CD4-positive, alpha-beta T cell (primary cell): ENCODE measurements at places on chromosomes 4 and X. TPM values are rescaled to one million over a fixed set of nuclear protein-coding genes. Genes with fewer than 3 reads are reported as not detected.

Gene TEX11
- total RNA-seq: not detected

- no peaks in the 10 kb centered on the region for H3K27me3 ChIP-seq
- H3K36me3 ChIP-seq: no peaks in the 10 kb centered on the region
- no peak overlapping the region for H3K27ac ChIP-seq
- DNase-seq: no peak
These were observed 64.6 kb downstream of the ANAPC4 start for GRCh38 chr4:25441519-25442117.

DNA sequence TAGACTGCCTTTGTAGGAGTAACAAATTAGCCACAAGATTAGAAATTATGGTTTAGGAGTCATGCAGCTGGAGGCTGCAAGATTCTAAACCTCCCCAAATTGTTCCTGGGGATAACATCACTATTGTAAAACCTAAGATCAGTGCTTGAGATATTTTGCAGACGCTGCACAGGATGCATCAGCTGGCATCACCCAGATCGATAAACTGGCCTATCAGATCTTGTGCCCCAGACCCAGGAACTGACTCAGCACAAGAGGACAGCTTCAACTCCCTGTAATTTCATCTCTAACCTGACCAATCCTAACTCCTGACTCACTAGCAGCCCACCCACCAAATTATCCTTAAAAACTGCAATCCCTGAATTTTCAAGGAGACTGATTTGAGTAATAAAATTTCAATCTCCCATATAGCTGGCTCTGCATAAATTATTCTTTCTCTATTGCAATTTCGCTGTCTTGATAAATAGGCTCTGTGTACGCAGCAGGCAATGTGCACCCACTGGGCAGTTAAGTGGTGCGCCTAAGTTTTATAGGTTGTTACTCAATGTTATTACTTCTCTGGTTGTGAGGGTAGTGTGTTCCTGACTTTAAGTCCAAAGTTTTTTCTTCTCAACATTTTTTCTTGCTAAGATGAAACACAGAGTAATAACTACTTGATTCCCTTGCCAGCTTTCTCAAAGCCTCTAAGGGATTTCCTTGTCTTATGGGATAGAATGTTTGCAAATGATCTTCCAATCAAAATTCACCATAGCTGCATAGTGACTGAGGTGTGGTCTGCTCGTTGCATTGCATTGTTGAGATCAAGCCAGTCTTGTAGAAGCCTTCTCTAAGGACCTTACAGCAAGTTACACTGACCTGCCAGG, 312.3 kb upstream of the DKK2 start:
- no peak overlapping the region for H3K27ac ChIP-seq
- no peaks in the 10 kb centered on the region for H3K4me1 ChIP-seq
- no peak for DNase-seq
- H3K4me3 ChIP-seq: no peak overlapping the region
- no peaks in the 10 kb centered on the region for H3K36me3 ChIP-seq

DNA sequence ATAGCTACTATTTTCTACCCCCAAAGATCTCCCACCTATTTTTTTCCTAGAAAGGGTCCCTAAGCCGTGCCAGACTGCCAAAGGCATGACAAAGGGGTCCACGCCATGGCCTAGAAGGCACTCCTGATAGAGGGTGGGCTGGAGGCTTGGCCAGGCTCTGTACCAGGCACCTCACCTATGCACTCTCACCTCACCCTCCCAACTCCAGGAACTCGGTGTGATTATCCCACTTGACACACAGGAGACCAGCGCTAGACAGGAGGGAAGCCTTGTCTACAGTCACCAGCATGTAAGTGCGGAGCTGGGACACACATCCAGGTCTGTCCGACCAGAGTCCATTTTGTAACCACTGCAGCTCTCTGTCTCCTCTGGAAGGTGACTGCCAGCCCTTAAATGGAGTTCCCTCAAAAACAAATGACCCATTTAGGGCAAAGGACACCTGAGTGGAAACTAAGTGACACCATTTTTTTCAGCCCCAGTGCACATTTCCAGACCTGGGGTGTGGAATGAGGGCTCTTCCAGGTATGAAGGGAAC, 106.4 kb downstream of the RTL5 start:
- peaks cover 21% of the 10 kb centered on the region for H3K4me1 ChIP-seq
- no peak overlapping the region for H3K27ac ChIP-seq
- no peaks in the 10 kb centered on the region for H3K27me3 ChIP-seq
- H3K36me3 ChIP-seq: no peaks in the 10 kb centered on the region
- H3K4me3 ChIP-seq: no peak overlapping the region
- DNase-seq: no peak

DNA sequence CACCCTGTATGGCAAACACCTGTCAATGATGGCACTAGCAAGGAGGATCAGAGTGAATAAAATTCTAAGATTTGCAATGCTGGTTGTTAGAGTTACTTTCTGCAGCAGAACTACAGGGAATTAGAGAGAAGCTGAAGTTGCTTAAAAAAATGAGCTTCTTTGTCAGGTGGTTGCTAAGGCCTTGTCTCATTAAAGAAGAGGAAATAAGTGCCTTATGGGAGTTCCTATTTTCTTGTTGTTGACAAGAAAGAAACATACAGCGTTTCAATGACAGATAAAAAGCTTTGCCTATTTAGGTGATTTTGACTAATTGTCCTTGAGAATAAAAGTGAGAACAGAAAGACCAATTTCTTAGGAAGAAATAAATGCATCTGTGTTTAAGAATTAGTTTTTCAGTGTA, 106.0 kb upstream of the ARHGAP24 start:
- no peaks in the 10 kb centered on the region for H3K4me1 ChIP-seq
- DNase-seq: no peak
- no peaks in the 10 kb centered on the region for H3K27me3 ChIP-seq
- no peaks in the 10 kb centered on the region for H3K36me3 ChIP-seq

Gene AADAT
- total RNA-seq: not detected

- no peaks in the 10 kb centered on the region for H3K36me3 ChIP-seq
- H3K27ac ChIP-seq: no peak overlapping the region
- no peaks in the 10 kb centered on the region for H3K27me3 ChIP-seq
- H3K4me3 ChIP-seq: no peak overlapping the region
- no peak for DNase-seq
- no peaks in the 10 kb centered on the region for H3K4me1 ChIP-seq
These were observed 412.5 kb upstream of the KLHL4 start for GRCh38 chrX:87105131-87105530.

- no peaks in the 10 kb centered on the region for H3K4me1 ChIP-seq
- H3K27ac ChIP-seq: no peak overlapping the region
- H3K4me3 ChIP-seq: no peak overlapping the region
- H3K36me3 ChIP-seq: peaks cover 65% of the 10 kb centered on the region
- no peaks in the 10 kb centered on the region for H3K27me3 ChIP-seq
These were observed 9.1 kb downstream of the LAMTOR3 start for GRCh38 chr4:99885063-99885664.

DNA sequence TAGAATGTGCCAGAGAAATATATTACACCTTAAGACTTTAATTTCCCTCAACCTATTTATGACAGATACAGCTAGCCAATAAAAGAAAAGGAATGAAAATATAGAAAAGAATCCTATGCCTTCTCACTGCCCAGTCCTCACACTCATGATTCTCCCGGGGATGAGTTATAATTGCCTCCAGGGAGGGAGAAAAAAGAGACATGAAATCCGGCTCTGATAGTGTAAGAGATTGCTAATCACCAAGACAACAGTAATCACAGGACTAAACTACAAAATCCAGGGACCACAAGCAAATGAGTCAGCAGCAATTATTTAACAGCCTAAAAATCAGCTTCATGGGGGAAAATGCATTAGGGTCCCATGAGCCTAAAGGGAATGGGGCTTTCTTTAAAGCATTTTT, 95.9 kb upstream of the DUSP21 start:
- no peak overlapping the region for H3K27ac ChIP-seq
- no peak for DNase-seq
- H3K4me3 ChIP-seq: no peak overlapping the region
- H3K27me3 ChIP-seq: no peaks in the 10 kb centered on the region
- no peaks in the 10 kb centered on the region for H3K4me1 ChIP-seq
- H3K36me3 ChIP-seq: no peaks in the 10 kb centered on the region

GRCh38 chr4:128840711-128841318, 31.3 kb downstream of the JADE1 start:
- H3K27me3 ChIP-seq: no peaks in the 10 kb centered on the region
- peaks cover 12% of the 10 kb centered on the region for H3K4me1 ChIP-seq
- no peak overlapping the region for H3K27ac ChIP-seq
- H3K36me3 ChIP-seq: peaks cover 53% of the 10 kb centered on the region
- no peak for DNase-seq

- no peak overlapping the region for H3K27ac ChIP-seq
- H3K4me1 ChIP-seq: no peaks in the 10 kb centered on the region
These were observed 4.8 kb upstream of the CXCL1 start for GRCh38 chr4:73864365-73864764.

DNA sequence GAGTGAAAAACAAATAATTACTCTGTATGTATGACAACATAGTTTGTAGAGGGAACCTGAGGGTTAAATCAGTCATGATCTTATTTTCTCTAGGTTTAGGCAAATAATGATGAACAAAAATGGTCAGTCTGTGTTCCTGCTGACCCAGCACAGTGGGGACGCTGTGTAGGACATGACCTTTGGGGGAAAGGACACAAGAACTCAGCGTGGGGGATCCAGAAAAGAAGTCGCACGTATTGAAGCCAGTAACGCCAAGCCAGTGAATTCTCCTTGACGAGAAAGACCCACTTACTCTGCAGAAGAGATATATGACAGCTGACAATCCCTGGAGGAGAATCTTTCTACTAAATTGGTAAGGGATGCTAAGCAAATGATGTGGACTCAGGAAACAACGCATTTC, 36.6 kb downstream of the HELT start:
- peaks cover 4% of the 10 kb centered on the region for H3K27me3 ChIP-seq
- no peak overlapping the region for H3K27ac ChIP-seq
- H3K4me1 ChIP-seq: no peaks in the 10 kb centered on the region
- H3K4me3 ChIP-seq: no peak overlapping the region
- DNase-seq: no peak

- no peak for DNase-seq
- H3K4me3 ChIP-seq: no peak overlapping the region
- no peaks in the 10 kb centered on the region for H3K36me3 ChIP-seq
- no peak overlapping the region for H3K27ac ChIP-seq
These were observed 47.0 kb upstream of the SCOC start for GRCh38 chr4:140326395-140326993.

DNA sequence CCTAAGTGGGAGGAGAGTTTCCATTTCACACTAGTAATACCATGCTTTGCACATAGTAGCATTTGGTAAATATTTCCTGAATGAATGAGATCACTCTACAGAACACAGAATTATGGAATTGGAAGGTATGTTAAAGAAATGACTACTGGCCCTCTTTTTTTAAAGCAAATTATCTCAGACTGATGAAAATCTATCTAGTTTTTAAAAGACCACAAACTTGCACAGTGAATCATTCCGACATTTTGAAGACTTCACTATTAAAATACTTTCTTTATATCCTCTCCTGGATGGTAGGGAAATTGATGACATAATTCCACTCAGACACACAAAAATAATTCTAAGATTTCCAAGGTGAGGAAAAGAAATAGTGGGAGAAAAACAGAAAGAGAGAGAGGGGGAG, 68.4 kb upstream of the ETNPPL start:
- H3K4me1 ChIP-seq: no peaks in the 10 kb centered on the region
- no peaks in the 10 kb centered on the region for H3K27me3 ChIP-seq
- no peak overlapping the region for H3K27ac ChIP-seq
- no peak for DNase-seq
- H3K4me3 ChIP-seq: no peak overlapping the region

Gene SSX4B
- total RNA-seq: not detected

GRCh38 chrX:121245763-121246162, 198.4 kb downstream of the GLUD2 start:
- no peak overlapping the region for H3K27ac ChIP-seq
- no peak overlapping the region for H3K4me3 ChIP-seq
- H3K36me3 ChIP-seq: no peaks in the 10 kb centered on the region

Gene ATP2B3
- not detected for total RNA-seq

Gene NSUN7
- total RNA-seq: 0.39 TPM

Gene TBL1X
- total RNA-seq: 19.2 TPM

DNA sequence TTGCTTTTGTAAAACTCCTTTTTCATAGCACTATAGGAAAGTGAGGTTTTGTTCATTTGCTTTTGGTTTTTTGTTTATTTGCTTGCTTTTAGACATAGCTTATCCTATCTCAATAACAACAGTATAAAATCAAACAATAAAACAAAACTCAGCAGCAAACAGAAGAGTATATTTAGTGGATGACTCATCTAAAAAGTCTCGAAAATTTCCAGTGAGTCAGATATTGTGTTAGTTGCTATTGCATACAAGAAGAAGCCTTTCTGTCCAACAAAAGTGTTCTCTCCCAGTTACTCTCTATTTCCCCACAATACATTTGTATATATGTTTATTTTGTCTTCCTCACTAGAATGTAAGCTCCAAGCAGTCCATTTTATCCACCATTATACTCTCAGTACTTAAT, 36.0 kb upstream of the NPNT start:
- H3K36me3 ChIP-seq: no peaks in the 10 kb centered on the region
- H3K4me3 ChIP-seq: no peak overlapping the region
- DNase-seq: no peak
- no peaks in the 10 kb centered on the region for H3K4me1 ChIP-seq

- peaks cover 21% of the 10 kb centered on the region for H3K4me1 ChIP-seq
- no peak for DNase-seq
- H3K36me3 ChIP-seq: no peaks in the 10 kb centered on the region
- H3K27me3 ChIP-seq: peaks cover 70% of the 10 kb centered on the region
- no peak overlapping the region for H3K4me3 ChIP-seq
These were observed 4.0 kb downstream of the COL25A1 start for GRCh38 chr4:109298279-109299010.

GRCh38 chr4:13540446-13541175, 3.7 kb downstream of the NKX3-2 start:
- H3K27me3 ChIP-seq: peaks cover 91% of the 10 kb centered on the region
- H3K27ac ChIP-seq: no peak overlapping the region
- DNase-seq: no peak

- peaks cover 24% of the 10 kb centered on the region for H3K4me1 ChIP-seq
- no peak for DNase-seq
- no peak overlapping the region for H3K27ac ChIP-seq
- no peaks in the 10 kb centered on the region for H3K27me3 ChIP-seq
These were observed 107.0 kb upstream of the TLR2 start for GRCh38 chr4:153577053-153577452.

DNA sequence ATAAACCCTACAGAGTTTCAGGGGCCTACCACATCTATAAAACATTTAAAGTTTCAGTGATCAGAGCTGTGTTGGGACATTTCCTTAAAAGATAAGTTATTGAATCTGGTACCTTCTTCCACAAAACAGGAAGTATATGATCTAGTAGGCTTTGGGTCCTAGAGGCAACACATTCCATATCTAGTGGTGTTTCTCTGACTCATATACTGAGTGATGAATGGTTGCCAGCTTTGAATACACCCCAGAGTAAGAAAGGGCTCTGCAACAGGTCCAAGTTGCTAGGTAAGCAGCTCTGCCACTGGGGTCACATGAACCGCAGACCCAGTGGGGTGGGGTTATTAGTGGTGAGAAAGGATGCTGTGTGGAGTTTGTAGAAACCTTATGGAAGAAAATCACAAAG, 32.4 kb upstream of the BLTP1 start:
- H3K27me3 ChIP-seq: no peaks in the 10 kb centered on the region
- peaks cover 21% of the 10 kb centered on the region for H3K4me1 ChIP-seq
- no peak overlapping the region for H3K4me3 ChIP-seq
- no peak for DNase-seq
- H3K36me3 ChIP-seq: no peaks in the 10 kb centered on the region

GRCh38 chrX:101993335-101993734, 61.5 kb upstream of the ZMAT1 start:
- no peaks in the 10 kb centered on the region for H3K4me1 ChIP-seq
- no peak for DNase-seq
- H3K27ac ChIP-seq: no peak overlapping the region
- H3K36me3 ChIP-seq: no peaks in the 10 kb centered on the region
- H3K4me3 ChIP-seq: no peak overlapping the region
